ENCODE measurements at places on chromosomes 2 and 18.
A peak's percentile ranks its signal among the peaks of the same experiment; 100 is the strongest.

- DNase-seq = no peak
- no peaks in the 10 kb centered on the region for H3K27me3 ChIP-seq
- H3K4me3 ChIP-seq = no peak overlapping the region
- no peaks in the 10 kb centered on the region for H3K4me1 ChIP-seq
Observed at GRCh38 chr2:3433776-3434400, 54.4 kb downstream of the TRAPPC12 start.

DNA sequence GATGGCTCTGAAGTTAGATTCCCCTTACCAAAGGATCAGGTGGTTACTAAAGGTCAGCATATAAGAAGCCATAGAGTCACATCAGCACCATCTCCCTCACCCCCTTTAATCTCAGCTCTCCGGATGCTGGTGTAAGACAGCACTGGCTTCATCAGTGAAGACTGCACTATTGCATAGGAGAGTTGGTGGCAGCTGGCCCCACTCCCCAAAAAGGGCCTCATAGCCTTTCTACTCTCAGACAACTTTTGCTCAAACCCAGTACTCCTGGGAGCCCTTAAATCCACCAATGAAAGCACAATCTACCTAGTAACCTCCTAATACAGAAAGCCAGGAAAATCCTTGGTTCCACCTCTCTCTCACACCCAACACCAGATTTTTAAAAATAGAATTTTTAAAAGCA is 6.9 kb upstream of the DIPK1C start:
- DNase-seq = no peak
- no peaks in the 10 kb centered on the region for H3K27me3 ChIP-seq
- no peaks in the 10 kb centered on the region for H3K4me1 ChIP-seq
- no peak overlapping the region for H3K4me3 ChIP-seq

DNA sequence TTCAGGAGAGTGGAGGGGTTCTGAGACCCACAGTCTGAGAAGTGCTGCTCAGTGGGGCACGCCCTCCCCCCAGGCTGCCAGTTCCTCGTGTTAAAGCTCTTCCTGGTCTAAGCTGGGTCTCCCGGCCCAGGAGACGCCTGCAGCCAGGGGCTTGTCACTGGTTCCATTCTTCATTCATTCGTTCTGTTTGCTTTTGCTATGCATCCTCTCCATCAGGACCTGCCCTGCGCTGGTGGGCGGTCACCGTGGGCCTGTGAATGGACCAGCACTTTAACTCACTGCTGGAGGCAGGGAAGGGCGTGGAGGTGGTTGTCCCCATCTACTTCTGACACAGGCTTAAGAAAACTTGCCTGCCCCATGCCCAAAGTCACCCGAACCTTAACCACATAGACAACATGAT is 272.8 kb upstream of the HDAC4 start:
- no peaks in the 10 kb centered on the region for H3K27me3 ChIP-seq
- DNase-seq = no peak
- H3K4me1 ChIP-seq = no peaks in the 10 kb centered on the region

DNA sequence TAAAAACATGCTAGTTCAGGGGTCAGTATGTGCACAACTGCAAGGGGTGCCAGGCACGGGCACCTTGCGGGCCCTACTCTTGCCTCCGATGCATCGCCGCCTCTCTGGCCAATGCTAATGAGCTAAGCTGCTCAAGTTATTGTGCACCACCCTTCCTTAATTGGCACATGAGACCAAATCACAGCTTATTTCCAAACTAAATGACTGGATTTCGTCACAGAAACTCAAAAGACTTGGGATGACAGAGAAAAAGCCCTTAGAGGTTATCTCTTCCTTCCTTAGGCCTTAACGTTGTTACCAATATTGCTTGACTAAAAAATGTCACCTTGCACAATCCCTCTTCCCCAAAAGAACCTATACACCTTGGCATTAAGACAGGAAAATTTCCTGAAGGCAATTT is 7.7 kb downstream of the RNF149 start:
- peak overlapping the region; percentile 10 for H3K4me3 ChIP-seq
- peaks cover 8% of the 10 kb centered on the region for H3K36me3 ChIP-seq

GRCh38 chr2:516944-517343 is 160.3 kb downstream of the TMEM18 start:
- H3K4me1 ChIP-seq = no peaks in the 10 kb centered on the region
- no peak overlapping the region for H3K27ac ChIP-seq
- no peak overlapping the region for H3K4me3 ChIP-seq

- no peaks in the 10 kb centered on the region for H3K36me3 ChIP-seq
- no peak for DNase-seq
- no peaks in the 10 kb centered on the region for H3K4me1 ChIP-seq
- no peak overlapping the region for H3K4me3 ChIP-seq
Observed at GRCh38 chr18:35695384-35695783, 113.8 kb downstream of the GALNT1 start.

DNA sequence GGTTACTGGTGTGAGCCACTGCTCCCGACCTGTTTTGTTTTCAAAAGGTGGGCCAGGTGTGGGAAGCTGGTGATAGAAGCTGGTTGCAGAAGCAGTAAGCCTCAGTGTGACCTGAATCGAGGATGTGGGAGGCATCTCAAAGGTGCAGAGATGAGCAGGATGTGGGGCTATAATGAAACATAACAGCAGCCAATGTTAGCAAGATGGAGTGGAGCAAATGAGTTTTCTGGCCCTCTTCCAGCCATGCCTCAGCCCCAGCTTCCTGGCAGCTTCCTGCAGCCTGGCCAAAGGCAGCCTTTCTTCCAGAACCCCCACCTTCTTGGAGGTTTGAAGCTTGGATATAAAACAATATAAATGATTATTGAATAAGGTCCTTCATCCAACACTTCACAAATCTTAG is 184.8 kb downstream of the NCK2 start:
- H3K4me1 ChIP-seq = peaks cover 62% of the 10 kb centered on the region
- H3K27ac ChIP-seq = no peak overlapping the region

GRCh38 chr2:15367715-15368114 is 193.4 kb downstream of the NBAS start:
- H3K27ac ChIP-seq = no peak overlapping the region
- no peaks in the 10 kb centered on the region for H3K27me3 ChIP-seq
- no peak overlapping the region for H3K4me3 ChIP-seq
- no peak for DNase-seq
- no peaks in the 10 kb centered on the region for H3K4me1 ChIP-seq

GRCh38 chr2:227781841-227782240 is 31.8 kb upstream of the CCL20 start:
- H3K4me3 ChIP-seq = no peak overlapping the region
- H3K36me3 ChIP-seq = no peaks in the 10 kb centered on the region
- H3K27me3 ChIP-seq = no peaks in the 10 kb centered on the region

GRCh38 chr18:46759890-46760289 is 3.0 kb upstream of the ST8SIA5 start:
- H3K27me3 ChIP-seq = peaks cover 19% of the 10 kb centered on the region
- H3K4me3 ChIP-seq = no peak overlapping the region
- H3K36me3 ChIP-seq = no peaks in the 10 kb centered on the region
- no peak overlapping the region for H3K27ac ChIP-seq
- H3K4me1 ChIP-seq = peaks cover 6% of the 10 kb centered on the region
- no peak for DNase-seq

DNA sequence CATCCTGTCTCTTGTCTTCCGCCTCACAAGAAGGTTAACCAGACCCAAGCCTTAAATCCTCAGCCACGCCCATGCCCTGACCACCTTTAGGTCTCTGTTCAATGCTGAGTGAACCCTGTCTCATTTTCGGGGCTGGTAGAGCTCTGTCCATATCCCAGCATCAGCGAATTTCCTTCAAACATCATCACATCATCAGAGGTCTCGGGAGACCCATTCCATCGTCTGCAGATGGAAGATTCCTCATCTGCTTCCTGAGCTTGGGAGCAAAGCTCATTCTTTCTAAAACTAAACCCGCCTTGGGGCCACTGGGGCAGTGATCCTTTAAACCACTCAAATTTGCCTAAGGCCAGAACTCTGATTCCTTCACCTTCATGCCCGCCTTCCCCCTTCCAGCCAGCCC is 173.7 kb downstream of the TTC32 start:
- H3K27me3 ChIP-seq = no peaks in the 10 kb centered on the region
- H3K27ac ChIP-seq = no peak overlapping the region
- H3K4me1 ChIP-seq = no peaks in the 10 kb centered on the region
- H3K4me3 ChIP-seq = no peak overlapping the region
- no peak for DNase-seq
- H3K36me3 ChIP-seq = no peaks in the 10 kb centered on the region

DNA sequence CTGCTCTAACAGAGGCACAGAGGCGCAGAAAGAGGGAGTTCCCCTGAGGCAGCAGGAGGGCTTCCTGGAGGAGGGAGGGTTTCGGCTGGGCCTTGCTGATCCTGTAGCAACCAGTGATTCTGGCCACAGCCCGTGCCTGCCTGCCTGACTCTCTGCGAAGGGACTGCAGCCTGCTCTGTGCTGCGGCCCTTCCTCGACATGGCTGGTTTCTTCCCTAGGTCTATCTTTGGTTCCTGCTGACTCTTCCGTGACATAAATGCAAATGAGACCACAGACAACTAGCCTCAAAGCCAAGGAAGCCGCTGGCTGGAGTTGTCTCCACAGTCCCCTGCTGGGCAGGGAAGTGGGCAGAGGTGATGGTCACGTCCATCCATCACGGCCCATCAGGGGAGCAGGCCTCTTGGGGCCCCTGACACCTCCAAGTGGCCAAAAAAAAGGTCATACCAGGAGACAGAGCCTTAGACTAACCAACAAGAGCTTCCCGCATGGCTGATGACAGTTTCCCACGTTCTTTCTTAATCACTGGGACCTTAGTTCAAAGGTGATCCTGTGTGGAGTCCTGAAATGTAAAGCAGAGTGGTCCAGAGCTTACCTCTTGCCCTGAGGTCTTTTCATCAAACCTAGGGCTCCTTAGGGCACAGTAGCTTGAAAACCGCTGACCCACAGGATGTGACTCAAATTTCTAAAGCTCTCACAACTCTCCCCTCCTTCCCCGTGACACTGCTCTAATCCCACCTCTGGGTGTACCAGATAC is 55.3 kb downstream of the HS1BP3 start:
- no peaks in the 10 kb centered on the region for H3K36me3 ChIP-seq
- H3K4me1 ChIP-seq = no peaks in the 10 kb centered on the region
- no peak overlapping the region for H3K27ac ChIP-seq

- H3K4me1 ChIP-seq = no peaks in the 10 kb centered on the region
- no peaks in the 10 kb centered on the region for H3K36me3 ChIP-seq
- H3K27ac ChIP-seq = no peak overlapping the region
- no peak overlapping the region for H3K4me3 ChIP-seq
- no peaks in the 10 kb centered on the region for H3K27me3 ChIP-seq
- DNase-seq = no peak
Observed at GRCh38 chr2:206968134-206969086, 29.1 kb downstream of the CPO start.

GRCh38 chr2:182761903-182762302 is 45.8 kb downstream of the DNAJC10 start:
- no peaks in the 10 kb centered on the region for H3K4me1 ChIP-seq
- no peak overlapping the region for H3K4me3 ChIP-seq
- no peak for DNase-seq

DNA sequence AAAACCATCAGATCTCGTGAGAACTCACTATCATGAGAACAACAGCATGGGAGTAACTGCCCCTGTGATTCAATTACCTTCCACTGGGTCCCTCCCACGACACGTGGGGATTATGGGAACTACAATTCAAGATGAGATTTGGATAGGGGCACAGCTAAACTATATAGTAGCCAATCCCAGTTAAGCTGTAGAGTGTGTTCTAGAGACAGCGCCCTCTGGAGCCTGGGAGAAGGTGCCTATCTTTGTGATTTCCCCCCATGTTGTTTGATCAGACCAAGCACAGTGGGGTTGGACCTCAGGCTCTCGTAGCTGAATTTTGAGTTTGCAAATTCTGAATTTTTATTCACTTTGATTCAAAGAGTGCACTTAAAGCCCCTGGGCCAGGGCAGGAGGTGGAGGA is 108.2 kb upstream of the TWIST2 start:
- H3K4me3 ChIP-seq = no peak overlapping the region
- no peak overlapping the region for H3K27ac ChIP-seq
- no peak for DNase-seq

DNA sequence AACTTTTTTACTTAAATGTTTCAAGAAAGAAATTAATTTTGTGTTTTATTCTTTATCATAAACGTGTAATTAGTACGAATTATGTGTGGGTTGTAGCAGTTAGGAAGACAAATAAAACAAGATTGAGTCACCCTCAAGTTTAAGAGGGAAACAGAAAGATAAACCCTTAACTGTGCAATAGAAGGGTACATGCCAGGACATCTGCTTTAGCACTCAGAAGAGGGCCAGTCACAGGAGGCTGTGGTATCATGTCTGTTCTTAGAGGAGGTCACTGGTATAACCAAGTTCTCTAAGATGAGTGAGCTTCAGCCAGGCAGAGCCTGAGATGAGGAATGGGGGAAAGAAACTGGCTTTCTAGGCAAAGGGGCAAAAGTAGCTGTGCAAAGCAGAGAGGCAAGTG is 42.4 kb upstream of the GRHL1 start:
- DNase-seq = no peak
- no peaks in the 10 kb centered on the region for H3K4me1 ChIP-seq
- H3K36me3 ChIP-seq = peaks cover 25% of the 10 kb centered on the region
- no peak overlapping the region for H3K27ac ChIP-seq

GRCh38 chr2:190452433-190452832 is 44.3 kb downstream of the MFSD6 start:
- no peak for DNase-seq
- H3K4me3 ChIP-seq = no peak overlapping the region
- no peak overlapping the region for H3K27ac ChIP-seq

DNA sequence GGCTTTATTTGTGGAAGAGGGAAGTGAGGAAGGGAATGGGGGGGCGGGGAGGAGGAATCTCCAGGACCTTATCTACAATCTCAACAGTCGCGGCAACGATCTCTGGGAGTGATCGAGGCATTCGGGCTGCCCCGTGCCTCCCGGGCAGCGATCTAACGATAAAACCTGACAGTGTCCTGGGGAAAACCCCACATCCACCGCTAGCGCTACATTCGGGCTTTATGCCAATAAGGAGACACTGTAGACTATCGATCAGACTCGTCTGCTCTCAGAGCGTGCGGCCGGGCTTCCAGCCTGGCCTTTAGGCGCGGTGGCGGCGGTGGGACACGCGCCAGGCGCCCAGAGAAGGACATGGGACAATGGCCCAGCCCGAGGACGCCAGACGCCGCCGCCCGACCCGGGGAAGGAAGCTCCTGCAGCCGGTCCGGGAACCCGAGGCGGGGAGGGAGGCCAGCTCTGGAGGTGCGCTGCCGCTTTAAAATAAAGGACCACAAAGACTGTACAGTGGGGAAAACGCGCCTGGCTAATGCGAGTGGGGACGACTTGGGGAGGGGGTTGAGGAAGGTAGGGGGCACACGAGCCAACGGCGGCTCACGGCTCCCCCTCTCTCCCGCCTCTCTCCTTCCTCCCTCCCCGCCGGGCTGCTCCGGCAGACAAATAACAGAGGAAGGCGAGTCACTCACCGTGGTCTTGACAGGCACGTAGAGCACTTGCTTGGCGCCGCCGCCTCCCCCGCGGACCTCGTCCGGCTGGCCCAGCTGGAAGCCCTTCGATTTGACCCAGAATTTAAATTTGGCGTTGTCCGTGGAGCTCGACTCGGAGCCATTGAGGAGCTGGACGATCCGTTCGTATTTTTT is 2.2 kb downstream of the NOL4 start:
- H3K36me3 ChIP-seq = no peaks in the 10 kb centered on the region
- DNase-seq = no peak
- no peaks in the 10 kb centered on the region for H3K27me3 ChIP-seq
- no peaks in the 10 kb centered on the region for H3K4me1 ChIP-seq

- no peaks in the 10 kb centered on the region for H3K36me3 ChIP-seq
- H3K4me1 ChIP-seq = no peaks in the 10 kb centered on the region
- no peaks in the 10 kb centered on the region for H3K27me3 ChIP-seq
- no peak overlapping the region for H3K4me3 ChIP-seq
- DNase-seq = no peak
Observed at GRCh38 chr2:150166313-150167051, 321.0 kb downstream of the RND3 start.
